Activated CD4-positive, alpha-beta T cell treated with anti-CD3 and anti-CD28 coated beads for 36 hours (primary cell): ENCODE measurements at places on chromosomes 6 and 20. TPM values are rescaled to one million over a fixed set of nuclear protein-coding genes. Genes with fewer than 3 reads are reported as not detected.

- DNase-seq, result peak; percentile 74
- H3K36me3 ChIP-seq, result no peaks in the 10 kb centered on the region
- H3K27ac ChIP-seq, result peak overlapping the region; percentile 88
- peaks cover 21% of the 10 kb centered on the region for H3K4me1 ChIP-seq
- H3K4me3 ChIP-seq, result peak overlapping the region; percentile 55
Observed at GRCh38 chr6:36735110-36736071, 37.8 kb downstream of the RAB44 start.

DNA sequence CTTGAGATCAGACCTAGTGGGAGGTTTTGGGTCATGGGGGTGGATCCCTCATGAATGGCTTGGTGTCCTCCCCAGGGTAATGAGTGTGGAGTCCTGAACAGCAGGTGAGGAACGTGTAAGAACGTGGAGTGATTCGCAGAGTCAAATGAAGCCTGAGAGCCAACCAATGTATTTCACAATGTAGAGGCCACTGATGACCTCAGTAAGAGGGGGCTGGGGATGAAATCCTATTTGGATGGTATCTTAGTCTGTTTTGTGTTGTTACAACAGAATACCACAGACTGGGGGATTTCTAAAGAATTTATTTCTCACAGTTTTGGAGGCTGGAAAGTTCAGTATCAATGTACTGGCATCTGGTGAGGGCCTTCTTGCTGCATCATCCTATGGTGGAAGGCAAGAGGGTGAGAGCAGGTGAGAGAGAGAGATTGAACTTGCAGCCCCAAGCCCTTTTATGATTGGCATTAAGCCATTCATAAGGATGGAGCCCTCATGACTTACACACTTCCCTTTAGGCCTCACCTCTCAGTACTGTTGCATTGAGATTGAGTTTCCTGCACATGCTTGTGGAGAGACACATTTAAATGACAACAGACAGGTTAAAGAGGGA lies 47.3 kb upstream of the HIVEP1 start:
- H3K4me1 ChIP-seq, result no peaks in the 10 kb centered on the region
- no peaks in the 10 kb centered on the region for H3K36me3 ChIP-seq
- H3K27ac ChIP-seq, result no peak overlapping the region
- no peak overlapping the region for H3K4me3 ChIP-seq
- no peak for DNase-seq

DNA sequence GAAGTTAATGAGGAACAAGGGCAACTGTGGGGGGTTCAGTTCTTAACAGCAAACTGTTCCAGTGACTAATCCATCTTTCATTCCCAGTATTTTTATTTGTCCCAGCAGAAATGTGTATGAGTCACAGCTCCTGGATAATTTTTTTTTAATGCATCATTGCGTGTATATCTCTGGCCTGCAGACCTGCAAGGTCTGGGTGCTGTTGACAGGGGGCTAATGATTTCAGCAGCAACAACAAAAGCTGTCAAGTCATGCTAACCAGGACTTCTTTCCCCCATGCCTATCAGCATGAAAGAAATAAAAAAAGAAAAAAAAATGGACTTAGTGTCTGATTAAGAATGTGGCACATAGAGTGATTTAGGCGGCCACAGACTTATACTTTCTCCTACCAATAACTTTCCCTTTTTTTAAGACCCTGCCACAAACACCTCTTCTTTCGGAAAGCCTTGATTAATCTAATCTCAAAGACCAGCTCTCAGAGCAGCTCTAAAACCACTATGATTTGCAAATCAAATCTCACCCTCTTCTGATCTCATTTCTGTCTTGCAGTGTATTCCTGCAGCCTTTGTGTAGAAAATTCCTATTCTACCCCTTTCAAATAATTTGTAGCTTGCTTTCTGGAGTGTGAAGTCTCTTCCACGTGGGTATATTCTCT lies 14.2 kb upstream of the PREX1 start:
- H3K27ac ChIP-seq, result no peak overlapping the region
- no peaks in the 10 kb centered on the region for H3K36me3 ChIP-seq
- no peak overlapping the region for H3K4me3 ChIP-seq
- H3K27me3 ChIP-seq, result no peaks in the 10 kb centered on the region

DNA sequence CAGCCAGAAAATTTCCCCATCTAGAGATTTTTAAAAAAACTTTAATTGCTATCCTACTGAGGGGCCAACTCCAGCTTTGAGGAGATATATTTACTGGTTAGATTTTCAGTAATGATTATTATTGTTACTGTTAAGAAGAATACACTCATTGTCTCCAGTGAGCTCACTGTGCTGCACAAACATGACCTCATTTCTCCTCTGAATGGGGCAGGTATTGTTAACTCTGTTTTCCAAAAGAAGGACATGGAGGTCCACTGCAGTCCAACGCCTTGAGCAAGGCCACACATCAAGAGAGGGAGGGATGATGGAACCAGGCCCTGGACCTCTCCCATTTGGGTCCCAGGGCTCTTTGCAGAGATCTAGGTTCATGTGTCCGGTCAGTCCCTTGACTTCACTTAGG lies 13.9 kb upstream of the SCUBE3 start:
- DNase-seq, result no peak
- H3K27me3 ChIP-seq, result peaks cover 24% of the 10 kb centered on the region
- no peaks in the 10 kb centered on the region for H3K4me1 ChIP-seq
- no peak overlapping the region for H3K4me3 ChIP-seq

- no peaks in the 10 kb centered on the region for H3K27me3 ChIP-seq
- peaks cover 26% of the 10 kb centered on the region for H3K4me1 ChIP-seq
- H3K4me3 ChIP-seq, result no peak overlapping the region
Observed at GRCh38 chr6:118750143-118750542, 98.8 kb upstream of the CEP85L start.

GRCh38 chr6:83592770-83593394 lies 80.5 kb downstream of the PRSS35 start:
- H3K4me1 ChIP-seq, result no peaks in the 10 kb centered on the region
- no peak overlapping the region for H3K27ac ChIP-seq
- H3K4me3 ChIP-seq, result no peak overlapping the region
- H3K36me3 ChIP-seq, result no peaks in the 10 kb centered on the region
- DNase-seq, result no peak

DNA sequence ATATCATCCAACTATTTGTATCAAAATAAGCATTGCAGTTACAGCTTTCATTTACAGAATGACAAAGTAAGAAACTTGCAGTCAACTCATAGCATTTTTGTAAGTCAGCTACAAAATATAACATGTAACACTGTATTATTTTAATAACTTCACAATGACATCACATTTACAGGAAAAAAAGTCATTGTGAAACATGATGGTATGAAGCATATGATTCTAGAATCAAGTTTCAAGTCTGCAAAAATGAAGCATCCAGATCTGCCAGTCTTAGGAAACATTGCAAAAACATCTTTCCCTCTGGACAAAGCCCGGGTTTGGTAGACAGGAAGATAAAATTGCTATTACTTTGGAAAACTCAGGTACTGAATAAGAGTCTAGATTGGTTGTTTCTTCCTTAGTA lies 263.9 kb upstream of the NT5E start:
- H3K27me3 ChIP-seq, result no peaks in the 10 kb centered on the region
- no peaks in the 10 kb centered on the region for H3K36me3 ChIP-seq
- no peak overlapping the region for H3K4me3 ChIP-seq

DNA sequence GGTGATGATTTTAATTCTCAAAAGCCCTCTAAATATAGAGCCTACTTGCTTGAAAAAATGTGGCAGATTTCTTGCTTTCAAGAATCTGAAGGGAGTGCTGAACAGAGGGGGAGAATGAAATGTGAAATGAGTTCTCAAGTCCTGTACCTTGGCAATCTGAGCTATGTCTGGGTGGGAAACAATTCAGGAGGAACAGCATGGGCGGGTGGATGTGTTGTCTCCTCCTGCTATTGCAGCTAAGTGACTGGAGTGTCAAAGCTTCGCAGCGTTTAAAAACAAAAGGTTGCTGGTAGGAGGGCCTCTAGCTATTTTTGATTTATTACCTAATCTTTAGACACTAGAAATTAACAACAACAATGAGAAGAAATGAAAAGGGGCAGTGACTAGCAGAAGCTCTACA lies 102.5 kb upstream of the ARG1 start:
- DNase-seq, result no peak
- no peaks in the 10 kb centered on the region for H3K27me3 ChIP-seq
- no peak overlapping the region for H3K27ac ChIP-seq
- H3K36me3 ChIP-seq, result no peaks in the 10 kb centered on the region
- H3K4me3 ChIP-seq, result no peak overlapping the region
- H3K4me1 ChIP-seq, result no peaks in the 10 kb centered on the region

DNA sequence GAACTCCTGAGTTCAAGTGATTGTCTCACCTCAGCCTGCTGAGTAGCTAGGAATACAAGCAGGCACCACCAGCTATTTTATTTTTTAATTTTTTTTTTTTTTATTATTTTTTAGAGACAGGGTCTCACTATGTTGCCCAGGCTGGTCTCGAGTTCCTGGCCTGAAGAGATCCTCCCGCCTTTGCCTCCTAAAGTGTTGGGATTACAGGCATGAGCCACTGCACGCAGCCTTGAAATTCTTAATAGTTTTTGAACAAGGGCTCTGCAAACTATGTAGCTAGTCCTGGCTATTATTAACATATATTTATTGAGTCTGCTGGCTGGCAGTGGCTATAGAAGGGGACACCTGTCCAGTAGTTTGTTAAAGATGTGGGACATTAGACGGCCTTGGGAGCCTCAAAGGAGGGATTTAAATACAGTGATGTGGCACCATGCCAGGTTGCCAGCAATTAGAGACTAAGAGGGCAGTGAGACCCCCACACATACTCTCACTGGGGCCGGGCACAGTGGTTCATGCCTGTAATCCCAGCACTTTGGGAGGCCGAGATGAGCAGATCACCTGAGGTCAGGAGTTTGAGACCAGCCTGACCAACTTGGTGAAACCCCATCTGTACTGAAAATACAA lies 21.1 kb upstream of the TAF8 start:
- peaks cover 87% of the 10 kb centered on the region for H3K4me1 ChIP-seq
- DNase-seq, result no peak
- H3K4me3 ChIP-seq, result peak overlapping the region; percentile 74
- H3K27me3 ChIP-seq, result no peaks in the 10 kb centered on the region

- no peaks in the 10 kb centered on the region for H3K4me1 ChIP-seq
- peaks cover 18% of the 10 kb centered on the region for H3K27me3 ChIP-seq
- H3K4me3 ChIP-seq, result no peak overlapping the region
- DNase-seq, result peak; percentile 8
Observed at GRCh38 chr20:47792021-47792618, 6.8 kb upstream of the SULF2 start.

GRCh38 chr20:34907616-34908469 lies 31.4 kb downstream of the ACSS2 start:
- H3K27me3 ChIP-seq, result no peaks in the 10 kb centered on the region
- no peak overlapping the region for H3K27ac ChIP-seq
- H3K4me1 ChIP-seq, result peaks cover 8% of the 10 kb centered on the region
- H3K36me3 ChIP-seq, result no peaks in the 10 kb centered on the region
- no peak overlapping the region for H3K4me3 ChIP-seq

- no peaks in the 10 kb centered on the region for H3K27me3 ChIP-seq
- peaks cover 79% of the 10 kb centered on the region for H3K36me3 ChIP-seq
- peaks cover 49% of the 10 kb centered on the region for H3K4me1 ChIP-seq
- H3K27ac ChIP-seq, result peak overlapping the region; percentile 88
- DNase-seq, result no peak
Observed at GRCh38 chr6:106546691-106547414, 82.4 kb downstream of the RTN4IP1 start.

- no peaks in the 10 kb centered on the region for H3K4me1 ChIP-seq
- no peak overlapping the region for H3K4me3 ChIP-seq
- H3K36me3 ChIP-seq, result no peaks in the 10 kb centered on the region
- no peak overlapping the region for H3K27ac ChIP-seq
- no peaks in the 10 kb centered on the region for H3K27me3 ChIP-seq
Observed at GRCh38 chr6:130937942-130938604, 110.9 kb downstream of the SMLR1 start.

DNA sequence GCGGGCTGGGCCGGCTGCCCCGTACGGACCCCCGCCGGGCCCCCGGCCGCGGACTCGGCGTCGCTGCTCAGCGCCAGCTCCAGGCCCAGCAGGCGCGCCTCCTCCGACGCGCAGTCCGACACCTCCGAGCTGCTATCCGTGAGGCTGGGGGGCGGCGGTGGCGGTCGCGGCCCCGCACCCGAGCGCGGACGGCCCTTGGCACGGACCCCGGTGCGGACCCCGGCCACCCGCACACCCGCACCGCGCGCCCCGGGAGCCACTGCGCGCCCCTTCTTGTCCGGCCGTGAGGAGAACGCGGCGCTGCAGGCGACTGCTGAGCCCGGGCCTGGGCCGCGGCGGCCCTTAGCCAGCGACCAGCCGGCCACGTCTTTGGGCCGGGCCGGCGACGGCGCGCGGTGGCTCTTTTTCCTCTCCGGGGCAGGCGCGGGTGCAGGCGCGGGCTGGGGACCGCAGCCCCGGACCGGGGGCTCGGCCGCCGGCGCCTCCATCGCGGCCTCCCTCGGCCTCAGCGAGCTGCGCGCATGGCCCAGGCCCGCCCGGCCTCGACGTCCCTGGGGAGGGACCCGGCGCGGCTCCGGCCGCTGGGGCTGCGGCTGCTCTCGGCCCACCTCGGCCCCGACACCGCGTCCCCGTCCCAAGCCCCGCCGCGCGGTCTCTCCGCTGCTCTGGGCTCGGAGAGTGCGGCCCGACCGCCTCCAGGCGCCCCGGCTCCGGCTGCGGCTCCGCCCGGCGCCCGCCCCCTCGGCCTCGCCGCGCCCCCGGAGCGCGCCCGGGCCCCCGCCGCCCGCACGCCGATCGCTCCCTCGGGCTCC lies 12.9 kb upstream of the TLDC2 start:
- H3K27ac ChIP-seq, result no peak overlapping the region
- H3K36me3 ChIP-seq, result no peaks in the 10 kb centered on the region
- H3K4me1 ChIP-seq, result peaks cover 5% of the 10 kb centered on the region
- peaks cover 21% of the 10 kb centered on the region for H3K27me3 ChIP-seq

GRCh38 chr20:38751360-38751976 lies 3.2 kb downstream of the ACTR5 start:
- no peak overlapping the region for H3K4me3 ChIP-seq
- H3K27me3 ChIP-seq, result no peaks in the 10 kb centered on the region
- DNase-seq, result peak; percentile 42

- peak; percentile 55 for DNase-seq
- H3K27ac ChIP-seq, result peak overlapping the region; percentile 65
- H3K36me3 ChIP-seq, result peaks cover 4% of the 10 kb centered on the region
- peaks cover 24% of the 10 kb centered on the region for H3K4me1 ChIP-seq
- H3K4me3 ChIP-seq, result peak overlapping the region; percentile 82
Observed at GRCh38 chr6:130019326-130020072, 1.1 kb downstream of the L3MBTL3 start.

DNA sequence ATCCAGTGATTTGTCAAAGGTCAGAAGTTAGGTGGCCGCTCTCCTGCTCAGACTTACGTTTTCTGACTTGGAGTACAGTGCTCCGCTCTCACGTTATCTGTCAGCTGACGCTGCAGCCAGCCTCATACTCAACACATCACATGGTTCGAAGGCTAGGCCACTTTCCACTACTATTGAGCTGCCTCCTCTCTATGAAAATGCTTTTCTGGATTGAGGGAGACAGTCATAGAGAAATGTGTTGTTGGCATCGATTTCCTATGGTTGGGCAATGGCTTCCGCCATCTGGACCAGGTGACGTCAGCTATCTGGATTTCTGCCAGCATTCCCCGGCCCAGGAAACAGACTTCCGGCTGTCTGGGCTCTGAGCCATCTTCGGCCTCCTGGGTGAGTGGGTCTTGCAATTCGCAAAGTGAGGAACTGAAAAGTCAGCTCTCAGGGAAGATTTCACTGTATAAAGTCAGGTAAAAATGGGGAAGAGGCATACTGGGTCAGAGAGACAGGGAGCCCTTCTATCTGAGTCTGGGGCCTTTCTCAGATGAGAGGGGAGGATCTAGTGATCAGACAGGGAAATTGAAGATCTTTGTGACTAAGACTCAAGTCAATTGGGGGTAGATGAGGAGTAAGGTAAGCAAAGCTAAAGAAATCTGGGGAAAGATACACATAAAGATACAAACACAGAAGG lies 37.5 kb upstream of the IER3 start:
- peak overlapping the region; percentile 90 for H3K27ac ChIP-seq
- DNase-seq, result peak; percentile 80
- peak overlapping the region; percentile 63 for H3K4me3 ChIP-seq
- peaks cover 2% of the 10 kb centered on the region for H3K36me3 ChIP-seq
- no peaks in the 10 kb centered on the region for H3K27me3 ChIP-seq

The SNAP91 gene
- not detected for total RNA-seq

The PSORS1C2 gene
- not detected for total RNA-seq

The FRS3 gene
- total RNA-seq, result 5.6 TPM
